Activated naive CD8-positive, alpha-beta T cell treated with anti-CD3 and anti-CD28 coated beads, Interleukin-2, amount 50 U/mL, for 16 hours (primary cell): ENCODE measurements at places on chromosomes 2 and 18.
A peak's percentile ranks its signal among the peaks of the same experiment; 100 is the strongest.

GRCh38 chr2:144461308-144461766 is 58.6 kb downstream of the ZEB2 start:
- no peak for DNase-seq

GRCh38 chr2:147342329-147342728 is 502.5 kb upstream of the ACVR2A start:
- no peak for DNase-seq

- DNase-seq = no peak
Measured at GRCh38 chr2:41922177-41922576, 125.6 kb upstream of the PKDCC start.

DNA sequence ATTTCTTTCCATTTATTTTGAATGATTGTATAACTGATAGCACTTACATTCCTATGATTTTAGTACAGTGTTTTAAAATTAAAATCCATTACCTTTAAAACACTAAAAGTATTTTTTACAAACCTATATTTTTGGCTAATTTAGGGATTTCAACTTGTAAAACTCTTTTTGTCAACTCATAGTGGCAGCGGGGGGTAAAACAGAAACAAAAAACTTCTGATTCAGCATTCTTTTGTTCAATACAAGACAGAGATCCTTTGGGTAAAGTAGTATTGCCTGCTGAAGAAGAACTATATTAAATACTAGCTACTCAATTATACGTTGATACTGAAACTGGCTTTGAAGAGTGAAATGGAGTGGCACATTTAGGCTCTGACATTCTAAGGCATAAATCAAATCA is 437.4 kb upstream of the CDH19 start:
- no peak for DNase-seq

DNA sequence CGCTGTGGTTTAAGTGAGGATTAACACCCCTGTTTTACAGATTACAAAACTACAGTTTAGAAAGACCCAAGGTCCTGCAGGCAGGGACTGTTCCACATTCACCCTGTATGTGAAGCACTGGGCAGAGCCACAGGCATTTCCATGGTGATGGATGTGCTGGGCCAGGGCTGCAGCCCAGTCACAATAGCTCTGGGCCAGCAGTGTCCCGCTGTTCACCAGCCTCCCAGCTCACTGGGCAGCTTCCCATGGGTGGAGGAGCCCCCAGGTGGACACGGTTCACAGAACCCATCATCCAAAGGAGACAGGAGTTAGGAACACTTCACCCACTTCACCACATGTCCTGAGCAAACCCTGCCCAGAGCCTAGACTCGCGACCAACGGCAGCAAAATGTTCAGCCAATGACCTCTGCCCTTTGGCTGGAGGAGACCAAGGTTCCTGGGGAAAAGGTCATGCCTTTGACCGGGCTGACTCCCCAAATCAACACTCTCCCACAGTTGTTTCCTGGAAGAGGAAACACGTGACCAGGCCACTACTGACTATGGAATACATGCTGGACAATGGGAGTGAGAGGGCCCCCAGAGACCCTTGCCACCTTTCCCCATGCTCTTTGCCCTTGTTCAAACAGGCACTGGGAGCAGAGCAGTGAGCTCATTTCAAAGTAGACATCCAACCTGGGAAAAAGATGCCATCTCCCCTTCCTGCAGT is 28.0 kb upstream of the SLC35F6 start:
- DNase-seq = no peak

DNA sequence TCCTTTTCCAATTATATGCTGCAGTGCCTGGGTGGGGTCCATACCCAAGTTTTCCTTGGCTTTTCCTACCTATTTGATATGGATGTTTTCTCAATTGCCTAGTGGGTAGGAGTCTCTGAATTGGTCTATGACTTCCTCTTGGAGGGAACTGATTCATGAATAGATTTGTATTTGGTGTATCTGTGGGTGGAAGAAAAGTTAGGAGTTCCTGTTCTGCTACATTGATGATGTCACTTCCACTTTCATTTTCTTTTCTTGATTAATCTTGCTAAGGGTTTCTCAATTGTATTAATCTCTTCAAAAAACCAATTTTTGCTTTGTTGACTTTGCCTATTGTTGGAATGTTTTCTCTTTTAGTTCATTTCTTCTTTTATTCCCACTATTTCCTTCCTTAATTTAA is 37.4 kb upstream of the SLC9A2 start:
- DNase-seq = no peak

DNA sequence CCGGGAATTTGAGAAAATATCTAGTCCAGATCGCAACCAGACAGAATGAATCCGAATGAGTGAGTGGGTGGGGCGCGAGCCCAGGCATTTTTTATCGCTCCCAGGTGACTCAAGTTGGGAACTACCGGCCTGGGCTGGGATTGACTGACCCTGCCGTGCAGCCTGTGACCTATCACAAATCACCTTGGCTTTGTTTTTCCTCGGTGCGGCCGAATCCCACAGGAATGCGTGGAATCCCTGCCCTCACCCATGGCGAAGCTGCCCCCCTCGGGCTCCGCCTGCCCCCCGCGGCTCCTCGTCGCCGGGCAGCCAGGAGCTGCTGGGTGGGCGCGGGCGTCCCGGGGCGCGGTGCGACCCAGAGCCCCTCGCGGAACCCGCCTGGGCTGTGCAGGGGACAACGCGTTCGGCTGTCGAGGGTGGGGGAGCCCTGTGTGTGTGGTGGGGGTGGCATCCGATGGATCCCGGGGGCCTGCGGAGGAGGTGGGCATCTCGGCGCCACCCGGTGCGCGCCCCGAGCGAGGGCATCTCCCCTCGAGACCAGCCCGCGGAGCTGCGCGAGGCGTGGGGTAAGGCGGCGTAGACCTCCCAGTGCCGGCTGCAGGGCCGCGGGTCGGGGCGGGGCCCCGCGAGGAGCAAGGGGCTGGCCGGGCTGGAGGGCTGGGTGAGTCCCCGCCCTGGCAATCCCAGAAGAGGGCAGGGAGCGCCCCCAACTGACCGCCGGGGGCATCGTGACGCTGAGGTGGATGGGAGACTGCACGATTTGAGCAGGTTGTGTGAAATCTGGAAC is 16.5 kb downstream of the B3GNT7 start:
- DNase-seq = peak; percentile 38

DNA sequence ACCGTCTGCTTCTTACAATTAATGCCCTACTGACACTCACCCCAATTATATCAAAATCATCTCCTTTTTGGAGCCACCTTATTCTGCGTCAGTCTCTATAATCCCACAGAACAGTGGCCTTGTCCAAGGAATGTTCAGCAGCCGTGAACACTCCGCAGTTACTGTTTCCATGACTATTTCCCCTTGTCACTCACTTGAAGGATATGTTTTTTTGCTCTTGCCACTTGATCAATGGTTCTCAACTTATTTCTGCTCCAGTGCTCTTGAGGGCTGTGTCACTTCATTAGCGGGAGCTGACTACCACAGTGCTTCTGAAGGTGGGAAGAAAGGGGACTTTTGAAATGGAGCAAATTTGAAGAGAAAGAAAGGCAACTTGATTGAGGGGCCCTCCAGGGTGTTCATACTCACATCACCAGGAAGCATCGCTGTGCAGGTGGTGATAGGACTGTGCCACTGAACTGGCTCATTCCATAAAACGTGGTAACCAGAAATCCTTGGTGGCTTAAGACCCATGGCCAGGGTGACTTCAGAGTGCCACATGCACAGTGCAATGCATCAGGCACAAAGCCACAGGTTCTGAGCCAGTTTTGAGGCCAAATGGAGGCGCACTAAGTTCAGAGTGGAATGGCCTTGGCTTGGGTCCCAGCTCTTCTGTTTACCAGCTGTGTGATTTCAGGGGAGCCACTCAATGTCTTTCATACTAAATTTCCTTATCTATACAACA is 320.6 kb upstream of the RAB12 start:
- no peak for DNase-seq

GRCh38 chr2:9103663-9104277 is 100.3 kb upstream of the MBOAT2 start:
- no peak for DNase-seq

GRCh38 chr2:221524158-221524557 is 47.9 kb downstream of the EPHA4 start:
- no peak for DNase-seq

- DNase-seq = no peak
Measured at GRCh38 chr2:128988967-128989366, 670.3 kb upstream of the HS6ST1 start.

DNA sequence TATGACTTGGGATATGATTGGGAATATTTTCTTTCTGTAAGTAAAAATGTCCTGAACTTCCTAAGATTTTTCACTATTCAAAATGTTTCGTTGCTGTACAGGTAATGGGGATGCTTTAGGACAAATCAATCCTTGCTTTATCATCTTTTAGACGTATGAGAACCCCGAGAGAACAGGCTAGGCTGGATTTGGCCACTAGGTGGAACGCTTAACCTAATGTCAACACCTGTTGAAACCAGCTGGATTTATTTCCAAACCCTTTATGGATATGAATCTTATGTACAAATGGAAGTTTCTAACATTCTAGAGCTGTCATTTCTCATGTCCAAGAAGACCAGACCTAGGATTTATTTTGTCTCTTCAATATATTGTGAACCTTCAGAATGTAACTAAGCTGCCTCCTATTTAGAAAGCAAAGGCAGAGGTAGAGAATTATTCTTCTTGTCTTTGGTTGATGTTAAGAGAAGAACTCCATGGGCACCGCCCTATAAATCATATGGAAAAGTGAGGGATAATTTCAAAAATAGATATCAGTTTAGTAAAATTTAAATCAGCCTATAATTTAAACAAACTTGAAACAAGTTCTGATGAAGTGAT is 96.7 kb downstream of the PMAIP1 start:
- DNase-seq = no peak

- no peak for DNase-seq
Measured at GRCh38 chr2:158740127-158740526, 55.0 kb upstream of the DAPL1 start.

- no peak for DNase-seq
Measured at GRCh38 chr2:141015341-141016047, 1115.3 kb downstream of the LRP1B start.

DNA sequence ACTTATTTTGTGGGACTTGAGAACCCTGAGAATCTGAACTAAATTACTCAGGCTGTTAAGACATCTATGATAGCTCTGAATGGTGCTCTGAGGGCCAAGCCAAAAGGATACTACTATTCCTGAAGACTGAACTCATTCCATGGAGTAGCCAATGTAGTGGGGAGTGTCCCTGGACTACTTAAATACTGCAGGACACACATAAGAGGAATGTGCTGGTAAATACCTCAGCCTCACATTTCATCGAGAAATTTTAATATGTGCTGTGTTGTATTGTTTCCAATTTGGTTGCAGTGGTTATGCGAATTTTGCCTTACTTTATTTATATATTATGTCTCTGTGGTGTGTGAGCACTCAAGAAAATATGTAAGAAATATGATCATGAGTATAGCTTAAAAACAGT is 264.4 kb upstream of the FIGN start:
- no peak for DNase-seq

GRCh38 chr18:57627488-57627887 is 5.9 kb upstream of the NARS1 start:
- no peak for DNase-seq

DNA sequence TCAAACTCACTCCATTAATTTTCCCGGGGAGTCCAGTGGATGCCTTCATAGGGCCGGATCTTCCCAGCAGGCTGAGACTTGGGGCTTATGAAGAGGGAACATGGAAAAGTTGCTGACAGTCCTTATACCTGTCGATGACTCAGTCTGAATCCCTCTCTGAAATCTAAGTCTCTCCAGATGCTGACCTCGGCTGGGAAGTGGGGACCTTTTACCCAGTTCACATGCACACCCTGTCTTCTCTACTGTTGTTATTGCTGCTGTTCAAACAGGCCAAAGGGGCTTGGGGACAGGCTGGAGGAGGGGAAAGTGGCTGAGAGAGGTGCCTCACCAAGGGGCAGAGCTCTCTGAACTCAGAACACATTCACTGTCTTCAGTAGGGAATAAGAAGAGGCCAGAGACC is 4.1 kb upstream of the TNP1 start:
- DNase-seq = no peak

GRCh38 chr2:138794724-138795123 is 14.5 kb upstream of the NXPH2 start:
- DNase-seq = no peak

DNA sequence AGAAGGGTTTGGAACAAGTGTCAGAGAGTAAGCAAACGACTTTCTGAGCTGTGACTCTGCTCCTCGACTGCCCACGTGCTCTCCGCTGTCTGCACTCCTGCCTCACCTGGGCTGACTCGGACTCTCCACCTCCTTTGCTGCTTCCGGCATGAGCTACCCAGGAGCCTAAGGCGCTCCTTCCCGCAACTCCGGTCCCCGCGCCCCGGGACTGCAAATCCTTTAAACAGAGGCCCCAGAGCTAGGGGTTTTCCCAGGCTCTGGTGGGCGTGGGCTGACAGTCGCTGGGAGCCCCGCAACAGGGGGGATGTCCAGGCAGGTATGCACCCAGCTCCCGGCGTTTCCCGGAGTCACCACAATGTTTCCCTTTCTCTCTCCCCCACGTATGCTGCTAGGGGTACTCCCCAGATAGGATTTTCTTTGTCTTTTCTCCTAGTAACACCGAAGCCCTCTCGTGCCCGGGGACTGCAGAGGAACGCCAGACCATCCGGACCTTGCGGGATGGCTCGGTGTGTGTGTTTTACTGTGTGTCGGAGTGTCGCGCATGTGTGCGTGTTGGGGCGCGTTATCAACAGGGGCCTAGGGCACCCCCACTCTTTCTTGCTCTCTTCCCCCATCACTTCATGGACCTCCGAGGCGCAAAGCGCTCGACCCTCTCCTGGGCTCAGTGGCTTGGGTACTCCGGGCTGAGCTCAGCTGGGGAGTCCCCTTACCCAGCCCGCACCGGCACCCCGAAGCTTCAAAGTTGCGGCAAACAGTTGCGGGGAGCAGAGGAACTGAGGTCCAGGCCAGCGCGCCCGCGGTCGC is 691 bp upstream of the THSD7B start:
- DNase-seq = no peak

DNA sequence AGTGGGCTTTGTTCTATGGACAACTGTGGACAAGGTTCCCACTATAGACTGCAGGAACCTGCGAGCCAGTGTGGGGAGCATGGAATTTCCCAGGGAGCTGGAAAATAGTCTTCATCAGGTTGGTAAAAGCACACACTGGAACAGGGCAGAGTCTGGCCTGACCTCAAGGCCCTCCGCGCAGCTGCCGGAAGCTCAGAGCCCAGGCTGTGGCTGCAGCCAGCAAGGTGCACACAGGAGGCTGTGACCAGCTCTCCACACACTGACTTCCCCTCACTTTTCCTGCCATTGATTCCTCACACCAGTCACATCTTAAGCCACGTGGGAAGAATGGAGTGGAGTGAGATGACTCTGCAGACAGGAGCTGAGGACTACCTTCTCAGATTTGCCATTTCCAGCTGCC is 19.1 kb downstream of the MAL start:
- no peak for DNase-seq

GRCh38 chr2:222470802-222471468 is 46.6 kb downstream of the SGPP2 start:
- no peak for DNase-seq
